ENCODE measurements at places on chromosomes 2 and 18.

- no peak for DNase-seq
Observed at GRCh38 chr2:222307978-222308730, 9.4 kb upstream of the PAX3 start.

- no peak for DNase-seq
Observed at GRCh38 chr18:48668466-48669179, 129.8 kb downstream of the CTIF start.

GRCh38 chr2:21658269-21658668 lies 534.5 kb downstream of the TDRD15 start:
- DNase-seq, result no peak

GRCh38 chr18:79940126-79940813 lies 11.2 kb downstream of the SLC66A2 start:
- no peak for DNase-seq

- no peak for DNase-seq
Observed at GRCh38 chr2:9360701-9361100, 62.6 kb downstream of the ITGB1BP1 start.

GRCh38 chr2:233428438-233428837 lies 74.1 kb downstream of the DGKD start:
- no peak for DNase-seq

DNA sequence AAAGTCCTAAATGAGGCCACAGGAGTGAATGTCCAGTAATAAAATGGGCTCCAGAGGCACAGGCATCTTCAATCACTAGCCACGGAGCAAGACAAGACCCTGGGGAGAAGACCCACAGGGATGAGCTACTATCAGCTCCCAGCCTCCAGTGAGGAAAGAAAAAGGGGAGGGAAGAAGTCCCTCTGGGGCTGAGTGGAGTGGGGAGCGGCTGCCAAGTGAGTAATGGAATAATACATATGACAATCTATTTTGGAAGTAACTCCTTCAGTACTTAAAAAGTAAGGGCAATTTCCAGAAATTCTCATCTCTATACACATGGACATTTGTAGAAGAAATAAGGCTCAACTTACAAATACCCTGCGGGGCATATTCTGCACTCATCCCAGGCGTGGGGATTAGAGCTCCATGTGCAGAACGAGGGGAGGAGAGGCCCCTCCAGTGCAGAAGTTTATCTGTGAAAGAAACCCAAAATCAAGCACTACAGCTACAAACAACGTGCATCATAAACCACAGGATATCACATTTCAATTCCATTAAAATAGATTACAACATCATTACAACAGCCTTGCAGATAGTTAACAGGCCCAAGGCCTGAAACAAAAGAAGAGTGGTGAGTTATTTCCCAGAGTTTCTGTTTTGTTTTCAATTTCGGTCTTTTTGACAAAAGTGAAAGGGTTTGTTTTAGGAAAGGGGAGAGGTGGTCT lies 84.9 kb downstream of the BCL11A start:
- no peak for DNase-seq

- no peak for DNase-seq
Observed at GRCh38 chr2:191930205-191930604, 83.3 kb upstream of the CAVIN2 start.

GRCh38 chr2:200380833-200381542 lies 74.5 kb downstream of the SPATS2L start:
- no peak for DNase-seq

DNA sequence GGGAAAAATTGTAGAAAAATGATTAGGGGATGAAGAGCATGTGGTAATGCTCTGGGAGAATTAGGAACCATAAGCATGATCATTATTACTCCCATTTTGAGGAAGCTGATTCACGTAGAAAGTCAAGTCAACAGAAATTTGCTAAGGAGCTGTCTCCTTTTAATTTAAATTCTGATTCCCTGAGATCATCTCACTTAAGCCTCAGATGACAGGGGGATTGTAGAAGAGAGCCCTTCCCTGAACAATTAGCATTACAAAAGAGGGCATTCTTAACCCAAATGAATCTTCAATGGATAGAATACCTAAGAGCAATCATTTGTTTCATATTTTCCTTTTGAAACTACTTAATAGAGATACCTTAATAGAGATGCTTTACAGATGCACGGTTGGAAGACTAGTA lies 267.9 kb downstream of the NYAP2 start:
- DNase-seq, result no peak
